A549 treated with GW870086 at 1 μM for 4 hours (cell line): ENCODE measurements at places on chromosomes 12 and 14. TPM values are rescaled to one million over a fixed set of nuclear protein-coding genes. Genes with fewer than 3 reads are reported as not detected.

The KRT5 gene
- total RNA-seq = 0.24 to 0.66 TPM (median 0.49 TPM) in 5 replicates

The RNASE1 gene
- 0.17 to 0.50 TPM (median 0.27 TPM) in 4 of 5 replicates, not detected in the other for total RNA-seq

The KLHL33 gene
- not detected in 5 replicates for total RNA-seq

The LLPH gene
- total RNA-seq = 51.3 to 59.1 TPM (median 54.2 TPM) in 5 replicates

The POTEG gene
- 0.06 TPM in 1 of 5 replicates, not detected in the others for total RNA-seq

The MYF6 gene
- total RNA-seq = not detected in 5 replicates

The MYBPC1 gene
- total RNA-seq = not detected in 5 replicates
